ENCODE measurements at places on chromosomes 12 and 14.

DNA sequence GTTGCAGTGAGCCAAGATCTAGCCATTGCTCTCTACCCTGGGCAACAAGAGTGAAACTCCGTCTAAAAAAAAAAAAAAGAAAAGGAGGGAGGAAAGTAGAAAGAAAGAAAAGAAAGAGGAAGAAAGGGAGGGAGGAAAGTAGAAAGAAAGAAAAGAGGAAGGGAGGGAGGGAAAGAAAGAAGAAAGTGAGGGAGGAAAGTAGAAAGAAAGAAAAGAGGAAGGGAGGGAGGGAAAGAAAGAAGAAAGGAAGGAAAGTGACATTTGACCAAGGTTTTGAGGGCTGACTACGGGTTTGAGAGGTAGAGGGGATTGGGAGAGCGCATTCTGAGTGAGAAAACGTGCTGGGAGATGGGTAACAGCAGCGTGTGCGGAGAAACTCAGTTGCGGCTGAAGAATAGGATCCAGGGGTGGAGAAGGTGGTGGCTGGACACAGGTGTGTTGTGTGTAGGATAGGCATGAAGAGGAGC, 521 bp upstream of the PAPLN start:
- no peak for DNase-seq

DNA sequence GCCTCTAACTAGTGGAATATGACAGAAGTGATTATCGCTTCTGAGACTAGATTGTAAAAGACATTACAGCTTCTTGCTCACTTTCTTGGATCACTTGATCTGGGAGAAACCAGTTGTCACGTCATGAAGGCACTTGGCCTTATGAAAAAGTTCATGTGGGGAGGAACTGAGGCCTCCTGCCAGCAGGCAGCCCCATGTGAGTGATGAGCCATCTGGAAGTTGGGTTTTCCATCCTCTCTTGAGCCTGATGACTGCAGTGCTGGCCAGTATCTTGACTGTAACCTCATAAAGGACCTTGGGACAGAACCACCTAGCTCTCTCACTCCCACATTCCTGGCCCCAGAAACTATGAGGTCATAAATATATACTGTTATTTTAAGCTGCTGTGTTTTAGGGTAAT, 28.0 kb downstream of the TTLL5 start:
- DNase-seq: no peak

DNA sequence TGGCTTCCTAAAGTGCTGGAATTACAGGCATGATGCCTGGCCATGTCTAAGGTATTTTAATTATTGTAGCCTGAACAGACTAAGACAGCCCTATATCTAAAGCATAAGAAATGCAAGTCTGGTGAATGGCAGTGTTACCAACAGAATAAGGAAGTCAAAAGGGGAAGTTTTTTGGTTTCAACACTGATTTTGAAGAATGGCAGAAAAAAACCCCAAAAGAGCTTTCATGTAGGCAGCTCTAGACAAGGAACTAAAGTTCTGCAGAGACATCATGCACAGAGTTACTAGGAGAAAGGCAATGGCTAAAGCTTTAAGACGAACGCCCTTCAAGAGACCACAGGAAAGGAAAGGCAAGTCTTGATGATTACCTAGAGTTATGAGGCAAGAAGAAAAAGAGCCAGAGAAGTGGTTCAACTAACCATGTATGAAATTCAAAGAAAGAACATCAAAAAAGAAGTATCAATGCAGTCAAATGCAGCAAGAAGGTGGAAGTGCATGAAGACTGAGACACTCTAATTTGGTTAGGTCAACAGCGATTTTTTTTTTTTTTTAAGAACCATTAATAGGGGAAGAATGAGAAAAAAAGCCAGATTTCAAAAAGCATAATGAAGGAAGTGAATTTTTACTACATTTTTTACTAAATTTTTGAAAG, 50.8 kb downstream of the RPS6KA5 start:
- DNase-seq: peak; percentile 17

DNA sequence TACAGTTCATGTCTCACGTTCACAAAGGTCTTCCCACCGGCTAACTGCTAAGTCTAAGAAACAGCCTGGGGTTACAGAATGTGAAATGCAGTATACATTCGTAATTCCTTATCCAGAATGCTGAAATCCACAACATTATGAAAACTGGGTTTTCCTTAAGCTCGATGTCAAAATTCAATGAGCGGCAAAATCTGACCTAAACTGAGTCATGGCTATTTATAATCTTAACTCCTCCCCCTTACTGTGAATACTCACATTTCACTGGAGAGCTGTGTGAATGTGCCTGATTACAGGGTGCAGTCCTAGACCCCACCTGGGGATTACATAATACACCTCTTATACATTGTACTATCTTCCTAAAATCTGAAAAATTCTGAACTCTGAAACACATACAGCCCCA, 35.3 kb downstream of the STX2 start:
- DNase-seq: no peak

DNA sequence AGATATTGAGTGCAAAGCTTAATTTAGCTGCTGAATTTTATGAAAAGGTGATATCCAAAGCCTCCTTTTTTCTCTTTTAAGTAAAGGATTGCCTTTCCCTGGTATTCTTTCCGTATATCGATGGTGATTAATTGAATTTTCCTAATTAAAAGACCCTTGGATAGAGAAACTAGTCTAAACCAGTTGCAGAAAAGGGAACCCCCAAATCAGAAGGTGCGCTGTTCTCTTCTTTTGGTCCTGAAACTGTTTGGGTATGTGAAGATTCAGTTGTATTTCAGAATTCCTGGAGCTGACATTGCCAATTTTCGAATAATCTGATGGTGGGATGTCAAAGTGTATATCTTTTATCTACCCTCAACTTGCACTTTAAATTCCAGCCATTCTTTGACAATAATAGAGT, 1.9 kb downstream of the GPHN start:
- no peak for DNase-seq

GRCh38 chr12:4934407-4935035, 24.8 kb downstream of the KCNA1 start:
- no peak for DNase-seq

DNA sequence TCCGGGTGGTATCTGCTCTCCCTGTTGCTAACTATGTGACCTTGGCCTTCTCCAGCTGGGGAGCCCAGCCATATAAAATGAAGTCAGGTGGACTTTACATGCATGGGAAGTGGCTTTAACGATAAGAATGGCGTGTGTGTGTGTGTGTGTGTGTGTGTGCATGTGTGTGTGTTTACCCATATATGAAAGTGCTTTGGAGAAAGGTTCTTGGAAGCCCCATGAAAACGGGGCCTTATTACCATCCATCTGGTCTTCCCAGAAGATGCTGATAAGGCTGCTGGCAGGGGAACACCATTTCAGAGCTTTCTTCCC, 94.8 kb downstream of the LRRC74A start:
- no peak for DNase-seq

- DNase-seq: no peak
Measured at GRCh38 chr14:74515891-74516412, 22.4 kb downstream of the ISCA2 start.

- DNase-seq: no peak
Measured at GRCh38 chr12:124507188-124508109, 60.0 kb downstream of the NCOR2 start.

GRCh38 chr12:1929241-1929984, 11.0 kb upstream of the CACNA2D4 start:
- no peak for DNase-seq

DNA sequence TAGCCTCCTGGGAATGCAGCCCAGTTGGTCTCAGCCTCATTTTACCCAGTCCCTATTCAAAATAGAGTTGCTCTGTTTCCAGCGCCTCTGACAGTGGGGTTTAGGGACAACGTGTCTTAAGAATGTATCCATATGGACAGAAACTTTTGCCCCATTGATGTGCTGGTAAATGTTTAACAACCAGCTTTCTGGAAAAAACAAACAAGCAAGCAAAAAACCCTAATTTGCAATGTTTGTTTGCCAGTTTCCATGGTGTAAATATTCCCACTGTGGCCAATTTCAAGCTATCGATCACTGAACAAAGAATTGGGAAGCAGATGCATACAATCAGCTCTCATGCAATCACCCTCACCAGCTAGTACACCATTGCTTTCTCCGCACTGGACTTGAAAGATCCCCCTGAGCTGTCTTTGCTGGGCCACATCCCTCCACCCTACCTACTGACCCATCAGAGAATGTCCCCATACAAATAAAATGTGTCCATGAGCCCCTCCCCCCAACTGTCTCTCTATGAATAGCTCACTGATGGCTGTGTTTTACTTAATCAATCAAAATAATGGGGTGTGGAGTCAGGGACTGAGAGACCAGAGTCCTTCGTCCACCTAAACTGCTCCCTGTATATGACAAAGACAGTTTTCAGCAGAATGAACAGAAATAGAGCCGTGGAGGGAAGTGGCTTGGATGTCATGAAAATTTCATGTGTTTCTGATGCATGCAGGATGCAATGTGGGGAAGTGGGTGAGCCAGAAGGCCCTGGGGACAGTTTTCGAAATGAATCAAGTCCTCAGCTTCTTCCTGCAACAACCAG, 40.8 kb downstream of the CCDC60 start:
- no peak for DNase-seq

DNA sequence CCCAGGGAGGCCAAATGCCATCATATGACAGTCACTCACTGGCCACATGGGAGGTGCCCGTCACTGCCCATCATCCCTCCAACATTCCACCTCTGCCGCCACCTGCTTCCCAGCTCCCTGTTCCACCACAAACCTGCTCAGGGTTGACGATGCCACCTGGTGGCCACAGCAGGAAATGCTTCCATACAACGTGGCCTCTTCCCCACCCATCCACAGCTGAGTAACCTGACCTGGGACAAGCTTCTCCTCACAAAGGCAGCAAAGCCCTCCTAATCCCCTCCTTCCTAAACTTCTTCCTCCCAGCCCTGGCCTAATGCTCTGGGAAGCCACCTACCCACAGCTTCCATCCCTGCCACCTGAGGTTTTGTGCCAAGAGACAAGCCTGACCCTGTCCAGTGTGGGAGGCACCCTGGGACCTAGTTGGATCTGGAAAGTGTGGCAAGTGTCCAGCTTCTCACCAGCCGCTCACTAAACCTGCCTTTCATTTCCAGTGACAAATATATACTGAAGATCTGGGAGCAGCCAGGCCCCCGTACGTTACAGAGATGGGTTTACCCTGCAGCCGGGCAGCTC, 4.3 kb downstream of the DEGS2 start:
- no peak for DNase-seq

- peak; percentile 61 for DNase-seq
Measured at GRCh38 chr12:14960548-14961465, 594 bp downstream of the ARHGDIB start.

GRCh38 chr14:104178279-104178678, 39.9 kb downstream of the KIF26A start:
- DNase-seq: no peak

DNA sequence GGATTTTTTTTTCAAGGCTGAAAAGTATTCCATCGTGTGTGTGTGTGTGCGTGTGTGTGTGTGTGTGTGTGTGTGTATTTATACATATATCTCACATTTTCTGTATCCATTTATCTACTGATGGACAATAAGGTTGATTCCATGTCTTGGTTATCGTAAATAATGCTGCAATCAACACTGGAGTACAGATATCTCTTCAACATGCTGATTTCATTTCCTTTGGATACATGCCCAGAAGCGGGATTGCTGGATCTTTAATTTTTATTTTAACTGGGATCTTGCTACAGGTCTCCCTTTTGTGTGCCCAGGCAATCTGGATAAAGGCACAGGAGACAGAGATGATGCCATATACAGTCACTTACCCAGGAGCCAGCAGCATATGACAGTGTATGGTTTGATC, 338.1 kb downstream of the SOX5 start:
- no peak for DNase-seq

DNA sequence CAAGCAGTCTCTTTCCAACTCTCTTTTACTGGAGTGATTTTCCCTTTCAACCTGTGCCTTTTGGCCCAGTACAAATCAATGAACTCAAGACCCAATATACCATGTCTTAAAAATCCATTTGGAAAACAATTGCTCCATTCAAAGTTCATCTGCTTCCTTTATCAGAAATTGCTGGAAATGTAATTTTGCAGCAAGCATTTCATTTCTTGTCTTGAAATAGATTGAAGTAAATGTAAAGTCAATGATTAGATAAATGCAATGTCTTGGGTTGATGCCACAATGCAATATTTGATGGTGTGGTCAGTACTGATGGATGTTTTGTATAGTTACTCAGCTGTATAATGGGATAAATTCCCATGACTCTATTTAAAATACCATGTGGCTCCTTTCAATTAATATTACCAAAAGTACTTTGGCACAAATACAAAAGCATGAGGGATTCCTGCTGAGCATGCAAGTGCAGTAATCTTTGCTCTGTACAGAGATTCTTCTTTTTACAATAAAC, 707.7 kb upstream of the NOVA1 start:
- DNase-seq: no peak

GRCh38 chr12:12642916-12643315, 31.2 kb downstream of the CREBL2 start:
- DNase-seq: no peak

GRCh38 chr12:122788387-122788786, 14.0 kb downstream of the CCDC62 start:
- no peak for DNase-seq

- no peak for DNase-seq
Measured at GRCh38 chr14:75046899-75047298, 4.4 kb downstream of the MLH3 start.

- DNase-seq: no peak
Measured at GRCh38 chr12:25155022-25155576, 39.9 kb downstream of the DNAI7 start.

GRCh38 chr14:60964904-60965303, 16.0 kb downstream of the TRMT5 start:
- DNase-seq: no peak

- no peak for DNase-seq
Measured at GRCh38 chr14:66496188-66496807, 10.1 kb downstream of the CCDC196 start.

DNA sequence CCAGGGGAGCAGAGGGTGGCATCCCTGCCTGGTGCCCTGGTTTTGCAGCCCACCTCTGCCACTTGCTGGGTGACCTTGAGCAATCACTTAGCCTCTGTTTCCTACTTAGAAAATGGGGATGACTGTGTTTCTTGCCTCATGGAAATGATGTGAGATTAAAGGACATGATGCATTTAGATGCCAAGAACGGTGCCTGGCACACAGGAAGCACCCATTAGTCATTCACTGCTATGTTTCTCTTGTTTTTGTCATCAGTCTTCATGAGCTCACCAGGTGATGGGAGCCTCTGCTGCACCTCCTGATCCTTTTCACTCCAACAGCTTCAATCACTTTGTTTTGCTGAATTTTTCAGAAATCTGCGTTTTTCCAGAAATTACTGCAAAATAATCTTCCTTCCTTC, 23.6 kb upstream of the ATF1 start:
- DNase-seq: no peak

- no peak for DNase-seq
Measured at GRCh38 chr12:77830583-77831351, at the start of gene NAV3. Gene NAV3, plus strand, starts transcription at chr12:77830894. Its CDS starts 568 bp downstream, at chr12:77831462.

DNA sequence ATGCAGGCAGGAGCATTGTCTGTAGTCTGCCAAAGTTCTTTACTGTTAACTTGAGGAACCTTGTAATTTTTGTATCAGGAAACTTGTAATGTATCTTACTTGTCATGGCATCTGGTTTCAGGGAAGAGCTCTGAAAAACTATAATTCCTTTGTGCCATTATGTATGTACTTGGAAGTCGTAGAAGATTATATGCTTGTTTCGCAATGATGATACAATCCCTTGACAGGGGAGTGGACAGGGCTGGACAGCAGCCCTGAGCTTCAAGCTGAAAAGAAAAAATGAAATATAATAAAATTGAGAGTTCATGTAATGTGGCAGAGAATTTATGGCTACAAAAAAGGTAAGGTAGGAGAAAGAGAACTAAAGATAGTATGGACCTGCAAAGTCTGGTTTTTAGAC, 7.4 kb upstream of the DLGAP5 start:
- no peak for DNase-seq
